ENCODE measurements at places on chromosomes 7 and 10.

DNA sequence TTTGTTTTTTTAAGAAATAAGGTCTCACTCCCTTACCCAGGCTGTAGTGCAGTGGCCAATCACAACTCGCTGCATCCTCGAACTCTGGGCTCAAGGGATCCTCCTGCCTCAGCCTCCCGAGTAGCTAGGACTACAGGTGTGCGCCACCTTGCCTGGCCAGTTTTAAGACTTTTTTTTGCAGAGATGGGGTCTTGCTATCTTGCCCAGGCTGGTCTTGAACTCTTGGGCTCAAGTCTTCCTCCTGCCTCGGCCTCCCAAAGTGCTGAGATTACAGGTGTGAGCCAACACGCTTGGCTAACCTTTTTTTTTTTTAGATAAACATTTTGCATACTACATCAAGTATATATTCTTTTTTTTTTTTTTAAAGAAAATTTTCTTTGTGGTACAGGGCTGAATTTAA, 18.2 kb downstream of the SEC23IP start:
- DNase-seq, result no peak

DNA sequence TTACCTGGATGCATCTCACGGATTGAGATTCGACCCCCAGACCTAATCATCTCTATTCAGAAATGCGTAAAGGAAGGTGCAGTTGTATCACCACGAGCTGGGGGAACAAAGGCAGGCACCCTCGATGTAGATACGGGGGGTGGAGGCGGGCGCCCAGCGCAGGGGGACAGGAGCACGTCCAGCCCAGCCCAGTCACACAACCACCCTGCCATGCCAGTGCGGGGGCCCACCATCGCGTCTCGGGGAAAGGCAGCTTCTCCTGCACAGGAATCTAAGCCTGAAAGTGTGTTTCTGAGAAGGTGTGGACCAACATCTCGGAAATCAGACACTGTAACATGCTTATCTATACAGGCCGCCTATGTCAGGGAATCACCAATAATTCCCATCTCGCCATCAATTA, 131.1 kb downstream of the DIP2C start:
- no peak for DNase-seq

- no peak for DNase-seq
Measured at GRCh38 chr7:131365838-131366237, 38.2 kb downstream of the MKLN1 start.

GRCh38 chr7:114062810-114063209, 144.0 kb upstream of the PPP1R3A start:
- DNase-seq, result no peak

DNA sequence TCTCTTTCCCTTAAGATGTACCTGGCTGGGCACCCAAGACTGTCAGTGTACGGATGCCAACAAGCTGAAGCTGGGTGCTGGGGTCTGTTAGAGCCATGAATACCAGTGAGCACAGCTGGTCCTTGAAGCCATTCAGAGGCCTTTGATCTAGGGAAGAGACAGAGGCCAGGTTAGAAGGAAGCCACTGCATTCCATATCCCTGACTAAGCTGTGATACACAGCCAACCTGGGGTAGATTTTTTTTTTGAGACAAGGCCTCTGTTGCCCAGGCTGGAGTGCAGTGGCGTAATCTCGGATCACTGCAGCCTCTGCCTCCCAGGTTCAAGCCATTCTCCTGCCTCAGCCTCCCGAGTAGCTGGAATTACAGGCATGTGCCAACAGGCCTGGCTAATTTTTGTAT, 20.8 kb downstream of the ZDHHC16 start:
- no peak for DNase-seq

GRCh38 chr7:63044721-63045120, 953.9 kb upstream of the ZNF722 start:
- no peak for DNase-seq

DNA sequence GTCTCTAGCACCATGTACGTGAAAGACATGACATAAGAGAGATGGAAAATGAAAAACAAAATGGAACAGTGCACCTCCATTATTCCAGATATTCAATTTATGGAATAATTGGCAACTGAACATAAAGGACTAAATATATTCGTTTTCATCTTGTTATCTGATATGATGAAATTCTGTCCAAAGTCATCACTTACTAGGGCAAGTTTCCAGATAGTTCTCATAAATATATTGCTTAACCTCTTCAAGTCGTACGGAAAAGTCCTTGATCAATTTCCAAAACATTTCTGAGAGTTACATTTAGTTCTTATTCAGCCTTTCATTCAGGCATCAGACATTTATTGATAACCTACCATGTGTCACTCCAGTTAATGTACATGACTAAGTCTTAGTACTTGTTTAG, 185.2 kb downstream of the HGF start:
- no peak for DNase-seq

GRCh38 chr10:33123680-33124079, 165.7 kb upstream of the ITGB1 start:
- no peak for DNase-seq

GRCh38 chr10:95445223-95445836, 115.8 kb downstream of the SORBS1 start:
- peak; percentile 10 for DNase-seq

- no peak for DNase-seq
Measured at GRCh38 chr7:125506331-125506730, 576.7 kb upstream of the POT1 start.

DNA sequence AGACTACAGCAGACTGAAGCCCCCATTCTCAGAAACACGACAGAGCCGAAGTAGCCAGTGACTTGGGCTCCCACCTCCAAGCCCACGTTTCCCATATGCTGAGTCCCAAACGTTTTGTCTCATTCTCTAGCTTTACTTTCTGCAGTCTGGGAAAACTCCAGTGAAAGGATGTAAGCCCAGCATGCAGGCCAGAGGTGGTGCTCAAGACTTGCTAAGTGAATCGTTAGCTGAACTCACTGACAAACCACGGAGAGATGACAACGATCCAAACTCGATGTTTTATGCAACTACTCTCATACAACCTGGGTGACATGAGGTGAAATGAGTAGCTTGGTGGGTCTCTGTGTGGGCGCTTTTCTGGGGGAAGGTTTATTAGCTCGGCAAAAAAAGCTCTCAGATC, 731.8 kb downstream of the SUGCT start:
- DNase-seq, result no peak

- DNase-seq, result no peak
Measured at GRCh38 chr7:157827863-157828160, 491.0 kb downstream of the DNAJB6 start.

- DNase-seq, result no peak
Measured at GRCh38 chr10:69714572-69714971, 84.5 kb downstream of the FAM241B start.

- no peak for DNase-seq
Measured at GRCh38 chr7:29835718-29836117, 29.4 kb downstream of the WIPF3 start.

DNA sequence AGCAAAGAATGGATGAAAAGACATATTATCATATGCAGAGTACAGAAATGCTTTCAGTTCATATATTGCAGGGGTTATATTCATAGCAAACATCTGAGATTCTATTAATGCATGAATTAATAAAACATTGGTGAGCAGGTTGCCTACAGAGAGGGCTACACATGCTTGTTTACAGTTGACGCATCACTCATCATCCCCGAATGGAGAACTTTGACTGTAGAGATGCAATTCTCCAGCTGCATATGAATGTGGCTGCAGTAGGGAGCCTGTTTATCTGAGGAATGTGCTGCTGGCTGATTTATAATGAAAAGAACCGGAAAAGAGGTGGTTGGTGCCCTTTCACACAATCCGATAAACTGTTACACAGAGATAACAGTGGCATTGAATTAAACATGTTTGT, 116.5 kb downstream of the GRM3 start:
- DNase-seq, result no peak

GRCh38 chr10:17847585-17848296, 38.6 kb downstream of the MRC1 start:
- no peak for DNase-seq

GRCh38 chr7:28222636-28223035, 42.0 kb upstream of the JAZF1 start:
- DNase-seq, result no peak
